ENCODE measurements at places on chromosomes 4 and X.

DNA sequence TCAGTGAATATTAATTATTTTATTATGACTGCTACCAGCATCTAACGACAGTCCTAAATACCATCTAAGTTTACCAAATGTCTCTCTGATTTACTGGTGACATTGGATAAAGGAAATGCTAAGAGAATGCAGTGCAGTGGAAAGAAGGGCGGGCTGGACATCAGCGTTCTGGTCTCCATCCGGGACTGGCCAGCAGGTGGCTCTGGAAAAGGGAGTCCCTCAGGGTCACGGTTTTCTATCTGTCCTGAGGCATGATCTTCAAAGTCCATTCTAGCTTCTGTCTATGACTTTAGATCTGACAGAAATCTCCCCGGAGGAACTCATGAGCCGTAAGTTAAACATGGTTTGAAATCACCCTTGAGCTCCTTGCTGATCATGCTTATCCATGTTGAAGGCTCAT lies 3.3 kb downstream of the TRIM2 start:
- peak; percentile 45 for DNase-seq

GRCh38 chr4:4981427-4981826 lies 37.8 kb downstream of the CYTL1 start:
- no peak for DNase-seq

DNA sequence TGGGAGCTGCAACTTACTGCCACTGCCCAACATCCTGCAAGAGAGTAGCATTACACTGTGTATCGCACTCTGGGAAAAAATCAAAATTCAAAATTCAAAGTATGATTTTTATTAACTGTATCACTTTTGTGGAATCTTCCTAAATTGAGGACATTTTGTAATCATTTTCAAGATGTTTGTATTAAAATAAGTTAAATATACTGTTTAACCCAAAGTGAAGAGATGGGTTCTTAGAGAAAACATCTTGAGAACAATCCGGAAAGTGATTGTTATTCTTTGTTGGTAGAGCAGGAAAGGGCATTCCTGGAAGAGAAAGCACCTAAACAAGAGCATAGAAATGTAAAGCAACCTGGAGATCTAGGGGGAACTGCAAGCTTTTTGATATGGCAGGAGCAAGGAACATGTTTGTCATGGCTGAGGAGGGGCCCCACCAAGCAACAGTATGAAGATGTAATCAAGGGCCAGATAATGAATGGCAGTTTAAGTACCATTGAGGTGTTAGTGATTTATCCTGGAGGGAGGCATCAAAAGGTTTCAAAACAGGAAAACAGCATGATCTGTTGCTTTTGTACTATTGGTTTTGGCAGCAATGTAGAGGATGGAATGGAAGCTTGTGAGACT lies 14.1 kb upstream of the SEC24D start:
- DNase-seq = peak; percentile 62

GRCh38 chr4:54942721-54943120 lies 182.7 kb downstream of the KDR start:
- DNase-seq = no peak

GRCh38 chr4:86626066-86626465 lies 32.0 kb downstream of the PTPN13 start:
- DNase-seq = no peak

- DNase-seq = no peak
Observed at GRCh38 chr4:150173432-150173861, 95.2 kb downstream of the DCLK2 start.

GRCh38 chr4:190019023-190019858 lies 7.8 kb downstream of the FRG2 start:
- peak; percentile 17 for DNase-seq

DNA sequence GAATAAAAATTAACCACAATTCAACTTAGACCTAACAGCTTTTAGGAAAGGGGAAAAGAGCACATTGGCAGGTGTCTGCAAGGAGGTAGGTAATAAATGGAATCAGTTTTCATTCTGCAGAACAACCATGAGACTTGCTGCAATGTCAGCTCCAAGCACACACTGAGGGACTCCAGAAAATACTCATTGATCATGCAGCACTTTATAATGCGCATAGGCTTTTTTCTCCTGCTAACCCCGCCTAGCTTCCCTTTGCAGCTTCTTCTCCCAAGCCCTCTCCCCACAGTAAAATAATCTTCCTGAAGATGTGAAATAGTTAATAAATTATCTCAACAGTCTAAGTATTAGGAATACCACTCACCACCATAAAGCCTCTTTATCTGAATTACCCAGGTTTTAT lies 36.9 kb downstream of the ANKRD17 start:
- DNase-seq = no peak

DNA sequence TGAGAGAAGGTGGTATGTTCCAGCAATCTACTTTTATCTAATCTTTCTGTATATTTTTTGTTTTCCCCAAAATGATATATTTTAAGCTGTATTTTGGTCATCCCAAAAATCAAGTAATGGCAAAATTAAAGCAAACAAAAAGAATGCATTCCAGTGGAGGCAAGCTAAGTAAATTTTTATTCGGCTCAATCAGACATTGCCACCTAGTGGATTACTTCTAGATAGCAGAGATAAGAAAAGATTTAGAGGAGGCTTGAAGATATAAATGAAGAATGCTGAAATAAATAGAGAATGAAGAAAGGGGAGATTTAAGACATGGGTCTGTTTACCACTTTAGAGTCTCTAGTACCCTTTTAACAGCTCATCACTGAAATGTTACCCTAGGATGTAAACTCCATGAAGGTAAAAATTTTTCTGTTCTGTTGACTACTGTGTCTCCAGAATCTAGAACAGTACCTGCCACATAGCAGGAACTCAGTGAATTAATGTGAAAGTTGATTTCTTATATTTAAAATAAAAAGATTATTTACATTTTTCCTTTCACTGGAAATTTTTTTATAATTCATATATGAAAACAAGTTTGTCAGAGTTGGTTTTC lies 110.9 kb upstream of the ANK2 start:
- peak; percentile 43 for DNase-seq

GRCh38 chr4:113584407-113585150 lies 177.0 kb downstream of the CAMK2D start:
- peak; percentile 32 for DNase-seq

- no peak for DNase-seq
Observed at GRCh38 chr4:151139814-151140213, 40.4 kb downstream of the RPS3A start.

GRCh38 chr4:184310881-184311709 lies 93.4 kb upstream of the ENPP6 start:
- DNase-seq = no peak

DNA sequence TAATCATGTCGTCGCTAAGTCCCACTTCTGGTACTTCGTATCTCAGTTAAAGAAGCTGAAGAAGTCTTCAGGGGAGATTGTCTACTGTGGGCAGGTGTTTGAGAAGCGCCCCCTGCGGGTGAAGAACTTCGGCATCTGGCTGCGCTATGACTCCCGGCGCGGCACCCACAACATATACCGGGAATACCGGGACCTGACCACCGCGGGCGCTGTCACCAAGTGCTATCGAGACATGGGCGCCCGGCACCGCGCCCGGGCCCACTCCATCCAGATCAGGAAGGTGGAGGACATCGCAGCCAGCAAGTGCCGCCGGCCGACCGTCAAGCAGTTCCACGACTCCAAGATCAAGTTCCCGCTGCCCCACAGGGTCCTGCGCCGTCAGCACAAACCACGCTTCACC lies 11.3 kb downstream of the PNCK start:
- no peak for DNase-seq

GRCh38 chr4:76898949-76899645 lies 1.2 kb upstream of the SOWAHB start:
- DNase-seq = no peak

- peak; percentile 71 for DNase-seq
Observed at GRCh38 chr4:22515145-22515887, 550 bp downstream of the ADGRA3 start.

GRCh38 chrX:38882894-38883626 lies 81.8 kb downstream of the MID1IP1 start:
- DNase-seq = no peak

DNA sequence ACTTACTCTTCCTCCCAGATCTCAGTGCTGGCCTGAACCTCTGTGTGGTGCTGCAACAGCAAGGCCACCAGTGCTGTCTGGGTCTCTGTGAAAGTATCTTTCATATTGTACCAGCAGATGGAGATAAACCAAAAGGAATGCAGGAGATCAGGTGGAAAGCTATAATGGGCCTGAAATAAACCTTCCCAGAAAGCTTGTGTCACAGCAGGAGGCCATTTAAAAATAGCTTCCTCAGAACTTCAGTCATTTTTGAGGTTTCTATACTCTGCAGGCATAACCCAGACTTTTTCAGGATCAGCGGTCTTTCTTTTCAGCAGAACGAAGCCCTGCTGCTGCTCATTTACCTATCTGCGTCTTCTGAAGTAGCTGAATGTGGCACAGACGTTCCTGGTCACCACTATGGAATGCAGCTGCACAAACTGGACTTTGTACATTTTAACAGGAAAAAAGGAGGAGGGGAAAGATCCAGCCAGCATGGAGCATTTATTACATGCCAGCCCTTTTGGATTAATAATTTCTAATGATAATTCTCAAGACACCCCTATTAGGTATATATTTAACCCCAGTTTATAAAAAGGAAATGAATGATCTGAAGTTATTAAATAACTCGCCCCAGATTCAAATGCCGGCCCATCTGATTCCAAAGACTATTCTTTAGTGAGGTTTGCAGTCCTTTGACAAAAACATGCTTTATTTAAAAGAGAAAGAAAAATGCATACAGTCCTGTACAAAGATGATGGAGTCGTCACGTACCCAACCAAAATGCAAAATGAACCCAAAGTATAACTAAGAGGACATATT lies 119.7 kb downstream of the NFKB1 start:
- DNase-seq = peak; percentile 62

DNA sequence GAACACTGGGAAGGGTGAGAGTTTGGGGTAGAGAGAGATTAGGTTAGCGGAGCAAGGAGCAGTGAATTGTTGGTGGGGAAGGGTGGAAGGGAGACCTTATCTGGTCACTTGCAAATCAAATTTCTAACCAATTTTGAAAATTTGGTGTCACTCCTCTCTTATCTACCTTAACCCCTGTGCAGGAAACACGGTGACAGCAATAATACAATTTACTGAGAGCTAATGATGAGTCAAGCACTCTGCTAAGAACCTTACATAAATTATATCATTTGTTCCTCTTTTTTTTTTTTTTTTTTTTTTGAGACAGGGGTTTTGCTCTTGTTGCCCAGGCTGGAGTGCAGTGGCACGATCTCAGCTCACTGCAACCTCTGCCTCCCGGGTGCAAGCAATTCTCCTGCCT lies 116.4 kb downstream of the C4orf51 start:
- no peak for DNase-seq

DNA sequence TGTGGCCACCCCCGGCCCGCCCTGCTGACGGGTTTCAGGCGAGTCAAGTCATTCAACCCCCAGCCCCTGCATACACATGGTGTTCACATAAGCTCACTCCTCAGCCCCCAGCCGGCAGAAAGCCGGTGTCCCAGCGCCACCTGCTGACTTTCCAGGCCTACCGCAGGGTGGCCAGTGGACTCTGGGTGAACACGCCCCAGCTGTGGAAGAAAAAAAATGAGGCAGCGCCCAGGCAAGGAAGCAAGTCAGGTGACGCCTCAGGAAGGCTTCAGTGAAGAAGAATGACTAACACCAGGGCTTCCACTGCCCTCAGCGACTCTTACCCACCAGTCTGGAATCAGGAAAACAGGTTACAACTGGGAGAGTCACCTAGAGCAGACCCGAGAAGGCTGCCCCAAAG lies 15.8 kb downstream of the BCAP31 start:
- DNase-seq = peak; percentile 64

DNA sequence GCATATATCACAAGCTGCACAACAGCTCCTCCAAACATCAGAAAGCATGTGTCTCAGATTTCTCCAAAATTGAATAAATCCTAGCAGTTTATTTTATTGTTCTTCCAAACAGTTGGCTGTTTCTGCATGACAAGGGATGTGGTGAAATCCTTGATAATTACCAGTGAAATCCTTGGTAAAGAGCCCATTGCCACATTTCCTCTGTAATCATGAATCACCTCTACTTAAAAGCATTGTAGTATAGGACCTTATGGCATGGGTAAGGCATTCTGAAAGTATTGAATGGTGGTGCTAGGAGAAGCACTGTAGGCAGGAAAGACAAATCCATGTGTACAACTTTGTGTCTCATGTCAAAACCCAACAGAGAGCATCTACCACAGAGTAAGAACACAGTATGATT lies 135.8 kb upstream of the NDST3 start:
- DNase-seq = no peak

GRCh38 chrX:4277122-4277521 lies 563.7 kb upstream of the PRKX start:
- DNase-seq = no peak

DNA sequence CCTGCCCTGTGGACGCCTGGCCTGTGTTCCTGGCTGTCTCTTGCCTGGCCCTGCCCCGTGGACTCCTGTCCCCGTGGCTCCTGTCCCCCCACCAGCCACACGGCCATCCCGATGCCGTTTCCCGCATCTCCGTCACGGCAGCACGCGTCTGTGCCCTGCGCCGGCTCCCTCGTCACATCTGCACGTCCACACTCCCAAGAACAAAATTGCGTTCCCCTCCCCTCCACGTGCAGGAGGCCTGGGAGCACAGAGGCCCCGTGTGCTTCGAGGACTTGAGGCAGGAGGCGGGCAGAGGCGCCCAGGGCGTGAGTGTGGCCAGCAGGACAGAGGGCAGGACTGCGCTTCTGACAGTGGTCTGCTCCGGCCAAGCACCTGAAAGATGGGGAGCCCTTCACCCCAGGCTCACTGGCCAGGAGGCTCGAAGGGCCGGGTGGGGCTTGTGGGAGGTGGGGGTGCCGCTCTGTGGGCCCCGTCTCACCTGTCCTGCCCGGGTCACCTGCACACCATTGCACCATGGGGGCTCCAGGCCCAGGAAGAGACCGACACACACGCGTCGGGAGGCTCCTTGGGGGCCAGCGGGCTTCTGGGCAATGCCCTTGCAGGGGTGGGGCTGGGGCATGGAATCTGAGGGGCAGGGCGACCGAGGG lies 17.3 kb downstream of the FGFRL1 start:
- no peak for DNase-seq

- DNase-seq = no peak
Observed at GRCh38 chrX:7993873-7994272, 66.7 kb upstream of the PNPLA4 start.

GRCh38 chr4:172650758-172651530 lies 517.7 kb upstream of the GALNT7 start:
- no peak for DNase-seq
